ENCODE measurements at places on chromosomes 16 and 17. TPM values are rescaled to one million over a fixed set of nuclear protein-coding genes. Genes with fewer than 3 reads are reported as not detected.

PRAC1 gene
- 0.88 TPM for total RNA-seq

TMEM95 gene
- total RNA-seq: not detected

NGFR gene
- 0.29 TPM for total RNA-seq

SLFN12L gene
- 0.88 TPM for total RNA-seq

VASN gene
- total RNA-seq: 217 TPM

CENPN gene
- total RNA-seq: 19.9 TPM

CACNG5 gene
- not detected for total RNA-seq

NPTX1 gene
- 0.29 TPM for total RNA-seq

DNA sequence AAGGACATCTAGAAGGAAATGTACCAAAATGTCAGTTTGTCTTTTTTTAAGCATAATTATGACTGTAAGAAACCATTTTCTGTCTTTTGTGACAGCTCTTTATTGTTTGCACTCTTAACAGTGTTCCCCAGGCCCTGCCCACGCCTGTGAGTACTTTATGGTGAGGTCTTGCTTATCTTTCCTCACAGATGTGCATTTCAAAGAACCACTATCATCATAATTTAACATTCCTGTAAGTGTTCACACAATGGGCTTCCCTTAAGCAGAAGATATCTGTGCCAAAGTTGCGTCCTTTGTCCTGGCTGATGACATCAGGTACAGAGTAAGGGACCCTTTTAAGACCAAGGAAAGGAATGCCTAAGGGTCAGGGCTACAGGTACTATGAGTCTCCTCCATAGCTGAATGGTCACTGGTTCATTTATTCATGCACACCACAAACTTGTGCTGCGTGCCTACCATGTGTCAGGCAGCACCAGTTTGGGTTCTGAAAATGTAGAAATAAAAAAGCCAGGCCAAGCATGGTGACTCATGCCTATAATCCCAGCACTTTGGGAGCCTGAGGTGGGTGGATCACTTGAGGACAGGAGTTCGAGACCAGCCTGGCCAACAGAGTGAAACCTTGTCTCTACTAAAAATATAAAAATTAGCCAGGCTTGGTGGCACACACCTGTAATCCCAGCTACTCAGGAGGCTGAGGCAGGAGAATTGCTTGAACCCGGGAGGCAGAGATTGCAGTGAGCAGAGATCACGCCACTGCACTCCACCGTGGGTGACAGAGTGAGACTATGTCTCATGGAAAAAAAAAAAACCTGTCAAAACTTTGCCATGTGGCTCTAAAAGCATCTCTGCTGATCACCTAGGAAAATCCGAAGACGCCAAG, 55.4 kb upstream of the NLK start:
- DNase-seq: no peak

DNA sequence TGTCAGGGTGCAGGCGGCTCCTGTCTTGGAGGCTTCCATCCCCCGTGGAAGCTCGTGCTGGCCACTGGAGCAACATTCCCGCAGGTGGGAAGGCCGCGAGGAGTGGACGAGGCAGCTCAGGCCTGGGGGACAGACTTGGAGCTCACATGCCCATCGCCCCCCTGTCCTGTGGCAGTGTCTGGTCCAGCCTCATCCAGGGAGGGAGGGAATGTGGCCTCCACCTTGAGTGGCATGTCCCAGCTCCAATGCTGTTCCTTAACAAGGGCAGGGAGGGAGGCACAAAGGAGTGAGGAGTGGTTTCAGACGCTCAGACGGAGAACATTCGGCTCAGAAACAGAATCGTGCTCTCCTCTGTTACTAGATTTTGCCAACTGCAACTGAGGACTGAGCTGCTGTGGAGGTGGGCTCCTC, 159.4 kb upstream of the CHMP6 start:
- DNase-seq: peak; percentile 97

- DNase-seq: no peak
Observed at GRCh38 chr16:75943705-75944514, 217.6 kb upstream of the CPHXL start.

- no peak for DNase-seq
Observed at GRCh38 chr17:47738178-47738577, 5.1 kb downstream of the TBX21 start.

DNA sequence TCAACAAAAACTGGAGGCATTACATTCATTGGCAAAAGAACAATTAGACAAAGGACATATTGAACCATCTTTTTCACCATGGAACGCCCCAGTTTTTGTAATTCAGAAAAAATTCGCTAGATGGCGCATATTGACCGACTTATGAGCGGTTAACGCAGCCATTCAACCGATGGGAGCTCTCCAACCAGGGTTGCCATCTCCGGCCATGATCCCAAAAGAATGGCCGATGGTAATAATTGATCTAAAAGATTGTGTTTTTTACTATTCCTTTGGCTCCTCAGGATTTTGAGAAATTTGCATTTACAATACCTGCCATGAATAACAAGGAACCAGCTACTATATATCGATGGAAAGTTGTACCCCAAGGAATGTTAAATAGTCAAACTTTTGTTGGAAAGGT, 21.4 kb downstream of the ALOX15B start:
- DNase-seq: peak; percentile 94

DNA sequence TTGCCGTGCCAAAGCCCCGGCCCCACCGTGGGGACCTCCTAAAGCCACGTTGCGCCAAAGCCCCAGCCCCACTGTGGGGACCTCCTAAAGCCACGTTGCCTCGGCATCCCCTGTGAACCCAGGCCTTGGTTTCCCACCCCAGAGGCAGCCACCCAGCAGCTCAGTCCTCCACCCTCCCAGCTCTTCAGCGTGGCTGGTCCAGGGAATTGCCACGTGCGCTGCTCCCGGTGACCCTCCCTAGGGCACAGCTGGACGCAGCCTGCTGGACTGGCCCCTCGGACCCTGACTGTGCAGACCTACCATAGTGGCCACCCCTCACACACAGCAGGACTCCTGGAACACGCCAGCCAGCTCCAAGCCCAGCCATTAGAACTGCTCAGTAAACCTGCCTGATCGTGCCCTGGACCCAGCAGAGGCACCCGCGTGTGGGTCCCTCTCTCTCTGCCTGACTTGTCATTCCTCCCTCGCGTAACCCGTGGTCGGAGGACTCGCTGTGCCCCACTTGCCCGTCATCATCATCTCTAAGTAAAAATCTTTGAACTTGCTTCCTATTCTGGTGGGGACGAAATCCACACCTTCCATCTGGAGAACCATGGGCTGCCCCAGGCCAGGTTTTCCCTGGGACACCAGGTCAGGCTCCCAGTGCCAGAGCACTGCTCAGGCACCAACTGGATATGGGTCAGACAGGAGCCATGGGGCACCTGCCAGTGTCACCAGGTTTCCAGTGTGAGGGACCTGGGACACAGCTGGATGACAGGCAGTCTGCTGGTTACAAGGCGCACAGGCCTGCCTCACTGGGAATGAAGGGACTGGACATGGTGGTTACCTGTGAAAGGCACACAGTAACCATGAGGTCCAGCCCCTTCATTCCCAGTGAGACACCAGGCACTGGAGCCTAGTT, 5.6 kb downstream of the CIAO3 start:
- DNase-seq: no peak

DNA sequence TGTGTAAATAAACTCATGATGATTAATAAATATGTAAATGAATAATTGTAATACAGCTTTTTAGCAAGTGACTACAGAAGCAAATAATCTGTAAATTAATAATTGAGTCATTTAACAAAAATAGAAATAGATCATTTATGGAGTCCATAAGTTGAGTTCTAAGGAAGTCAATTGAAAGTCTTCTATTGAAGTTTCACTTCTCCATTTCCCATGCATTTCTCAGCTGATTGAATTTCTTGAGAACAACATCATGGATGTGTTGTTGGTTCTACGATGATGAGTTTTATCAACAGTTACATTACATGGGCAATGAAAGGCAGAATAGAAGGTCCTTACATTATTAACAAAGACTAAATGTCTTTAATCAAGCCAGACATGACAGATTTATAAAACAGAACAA, 290.4 kb downstream of the MAP2K6 start:
- DNase-seq: no peak

DNA sequence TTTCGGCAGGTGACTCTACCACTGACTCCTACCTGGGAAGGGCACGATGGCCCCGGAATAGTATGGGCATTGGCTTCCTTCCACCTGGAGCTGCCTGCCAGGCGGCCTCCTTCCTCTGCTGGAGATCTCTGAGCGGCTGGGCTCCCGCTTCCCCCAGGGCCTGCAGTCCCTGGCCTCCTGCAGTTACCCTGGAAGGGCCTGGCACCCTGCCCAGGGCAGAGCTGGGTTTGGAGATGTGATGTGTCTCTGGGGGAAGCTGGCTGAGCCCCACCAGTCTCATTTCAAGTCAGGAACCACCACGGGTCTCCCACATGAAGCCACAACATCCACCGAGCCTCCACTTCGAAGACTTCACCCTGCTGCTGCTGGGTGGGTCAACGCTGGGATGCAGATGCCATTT, 97.9 kb downstream of the IRF8 start:
- DNase-seq: peak; percentile 55

GRCh38 chr16:20830372-20830771, 24.0 kb downstream of the REXO5 start:
- DNase-seq: no peak

DNA sequence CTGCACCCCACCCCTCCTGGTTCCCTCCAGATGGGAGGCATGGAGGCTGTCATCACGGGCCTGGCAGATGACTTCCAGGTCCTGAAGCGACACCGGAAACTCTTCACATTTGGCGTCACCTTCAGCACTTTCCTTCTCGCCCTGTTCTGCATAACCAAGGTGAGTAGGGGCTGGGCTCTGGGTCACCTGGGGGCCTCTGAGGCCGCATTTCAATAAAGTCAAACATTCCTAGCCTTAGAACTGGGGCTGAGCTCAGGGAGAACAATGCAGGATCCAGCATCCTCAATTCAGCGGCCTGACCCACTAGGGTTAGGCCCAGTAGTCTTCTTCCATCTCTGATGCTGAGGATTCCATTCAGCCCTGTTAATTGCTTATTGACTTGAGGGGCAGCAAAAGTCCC, 42.1 kb downstream of the SLC6A2 start:
- no peak for DNase-seq

- DNase-seq: no peak
Observed at GRCh38 chr16:85582229-85582991, 30.7 kb upstream of the GSE1 start.

DNA sequence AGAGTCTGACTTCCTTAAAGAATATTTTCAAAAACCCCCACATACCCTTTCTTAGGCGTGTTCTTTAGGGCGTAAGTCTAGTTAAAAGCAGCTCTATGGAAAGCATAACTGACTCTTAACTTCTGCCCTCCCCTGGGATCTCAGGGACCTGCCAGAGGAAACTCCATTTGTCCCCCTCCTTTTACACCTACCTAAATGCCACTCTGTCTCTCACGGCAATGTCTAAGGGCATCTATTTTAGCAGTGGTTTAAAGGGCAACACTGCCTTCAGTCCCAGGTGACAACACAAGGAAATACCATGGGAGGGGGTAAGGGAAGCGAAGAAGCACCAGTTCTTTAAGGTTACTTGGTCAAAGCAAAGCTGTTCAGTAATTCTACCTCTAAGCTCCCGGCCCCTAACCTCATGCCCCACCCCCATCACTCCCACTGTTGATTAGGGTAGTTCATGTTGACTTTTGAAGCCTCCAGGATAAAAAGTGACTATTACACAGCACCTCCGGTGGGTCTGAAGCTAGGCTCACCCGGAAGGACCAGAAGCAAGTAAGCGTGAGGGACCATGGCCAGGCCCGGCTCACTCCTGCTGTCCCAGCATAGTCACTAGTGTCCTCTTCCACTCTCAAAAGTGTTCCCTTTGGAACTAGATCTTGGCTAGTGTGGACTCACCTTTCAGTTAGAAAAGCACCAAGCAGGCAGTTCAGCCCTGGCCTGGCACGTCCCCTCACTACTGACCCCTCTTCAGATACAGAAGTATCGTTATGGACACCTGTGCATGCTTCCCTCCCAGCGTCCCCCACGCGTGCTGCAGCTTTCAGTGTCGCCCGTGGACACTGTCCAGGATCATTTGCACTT, 47.1 kb downstream of the CYTH1 start:
- DNase-seq: no peak

DNA sequence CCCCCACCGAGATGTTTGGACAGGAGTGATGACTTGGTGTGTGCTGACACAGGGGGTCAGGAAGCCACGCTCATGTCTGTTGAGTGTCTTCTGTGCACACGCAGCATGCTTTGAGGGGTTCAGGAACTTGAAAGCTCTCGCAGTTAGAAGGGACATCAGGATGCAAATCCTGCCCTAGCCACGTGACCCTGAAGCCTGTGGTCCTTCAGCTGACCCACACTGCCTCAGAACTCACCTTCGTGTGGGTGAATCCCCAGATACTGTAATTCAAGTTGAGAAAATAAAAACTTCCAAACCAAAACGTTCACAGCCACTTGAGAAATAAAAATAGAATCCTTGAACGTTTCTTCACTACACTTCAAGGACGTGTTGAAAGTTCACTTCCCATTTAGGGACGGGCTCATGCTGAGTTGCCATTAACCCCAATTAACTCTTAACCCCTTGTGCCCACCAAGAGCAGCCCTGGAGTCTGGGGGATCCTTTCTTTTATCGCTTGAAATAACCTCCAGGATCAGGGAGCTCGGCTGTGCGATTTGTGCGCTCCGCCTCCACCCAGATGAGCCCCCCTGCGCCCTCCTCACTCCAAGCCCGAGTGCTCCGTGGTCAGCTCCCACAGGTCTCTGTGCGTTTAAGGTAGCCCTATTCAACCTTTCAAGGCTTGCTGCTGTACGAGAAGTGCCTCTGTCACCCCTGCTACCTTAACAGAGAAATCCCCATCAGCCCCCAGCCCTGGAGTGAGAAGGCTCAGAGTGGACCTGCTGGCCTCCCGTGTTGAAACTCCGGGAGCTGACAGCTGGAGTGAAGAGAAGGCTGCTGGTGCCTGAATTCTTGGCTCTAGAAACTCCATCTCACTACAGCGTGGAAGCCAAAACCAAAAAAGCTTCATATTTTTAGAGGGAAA, 36.2 kb upstream of the NAT9 start:
- DNase-seq: no peak

DNA sequence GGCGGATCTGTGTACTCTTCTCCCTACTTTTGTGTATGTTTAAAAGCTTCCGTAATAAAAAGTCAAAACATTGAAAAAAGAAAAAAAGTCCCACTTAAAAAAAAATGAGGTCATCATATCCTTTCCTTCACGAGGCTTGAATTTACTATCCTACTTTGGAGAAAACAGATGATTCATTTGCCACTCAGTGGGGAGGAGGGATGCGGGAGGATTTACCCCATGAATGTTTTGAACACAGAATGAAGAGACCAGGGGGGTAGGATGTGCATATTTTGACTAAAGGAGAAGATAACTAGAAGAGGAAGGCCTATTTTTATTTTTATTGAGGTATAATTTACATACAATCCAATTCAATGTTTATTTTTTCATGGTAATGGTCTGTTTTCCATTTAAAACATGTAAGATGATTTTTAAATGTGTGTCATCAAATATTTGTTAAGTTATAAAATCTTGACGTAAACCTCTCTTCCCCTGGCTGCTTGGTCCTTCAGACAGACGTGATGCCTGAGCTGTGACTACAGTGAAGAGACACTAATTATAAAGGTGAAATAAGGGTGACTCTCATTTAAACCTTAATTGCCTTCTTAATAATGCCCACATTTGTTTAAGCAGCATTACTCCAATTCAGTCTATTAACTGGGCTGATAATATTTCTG, 135.4 kb upstream of the AXIN2 start:
- peak; percentile 75 for DNase-seq

Data from osteoblast (primary cell).